ENCODE measurements at places on chromosomes 1 and 21. TPM values are rescaled to one million over a fixed set of nuclear protein-coding genes. Genes with fewer than 3 reads are reported as not detected.

DNA sequence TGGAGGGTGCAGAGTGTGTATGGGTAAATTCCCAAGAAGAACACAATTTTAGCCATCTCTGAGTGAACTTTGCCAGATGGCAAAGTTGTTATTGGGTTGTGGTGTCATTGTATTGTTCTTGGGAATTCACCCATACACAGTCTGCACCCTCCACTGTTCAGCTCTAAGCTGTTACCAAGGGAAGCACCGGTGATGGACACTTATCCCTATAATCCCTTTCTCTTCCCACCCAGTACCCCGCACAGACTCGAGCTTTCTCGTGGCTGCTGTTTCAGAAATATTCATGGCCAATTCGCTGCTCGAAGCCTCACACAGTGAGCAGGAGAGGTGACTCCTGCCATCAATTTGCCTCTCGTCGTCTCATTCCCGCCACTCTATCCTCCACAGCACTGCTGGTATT lies 95.7 kb upstream of the PALMD start:
- DNase-seq = no peak

GRCh38 chr1:11893907-11894251 lies 32.3 kb downstream of the KIAA2013 start:
- peak; percentile 65 for DNase-seq

GRCh38 chr1:77287535-77287934 lies 5.7 kb downstream of the AK5 start:
- DNase-seq = no peak

- DNase-seq = no peak
These were observed 647 bp downstream of the TSEN15 start for GRCh38 chr1:184052194-184052559.

- DNase-seq = peak; percentile 39
These were observed 35.5 kb downstream of the TRIM11 start for GRCh38 chr1:228370941-228371740.

DNA sequence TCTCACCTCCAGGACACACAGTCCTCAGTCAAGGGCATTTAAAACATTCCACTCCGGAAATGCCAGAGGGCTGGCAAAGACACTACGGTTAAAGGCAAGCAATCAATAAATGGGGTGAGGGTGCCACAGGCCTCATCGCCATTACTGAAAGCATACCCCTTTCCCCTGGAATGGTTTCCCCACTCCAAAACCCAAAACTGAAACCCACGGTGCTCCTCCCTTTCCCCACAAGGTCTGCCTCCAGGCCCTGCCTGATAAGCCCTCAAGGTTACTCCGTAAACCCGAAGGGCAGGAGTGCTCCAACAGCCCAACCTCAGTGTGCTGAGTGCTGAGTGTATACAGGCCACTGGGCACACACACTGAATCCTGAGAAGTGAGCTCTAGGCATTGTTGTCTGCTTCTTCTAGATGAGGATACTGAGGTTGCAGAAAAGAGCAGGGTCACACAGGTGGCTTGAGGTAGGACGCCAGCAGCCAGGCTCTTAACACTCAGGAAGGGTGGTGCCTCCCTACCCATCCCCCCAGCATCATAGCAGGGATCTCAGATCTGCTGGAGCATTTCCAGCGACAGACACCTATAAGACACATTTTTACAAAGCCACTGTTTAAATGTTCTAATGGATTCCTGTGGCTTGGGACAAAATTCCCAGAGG lies 29.0 kb downstream of the SSBP3 start:
- peak; percentile 19 for DNase-seq

GRCh38 chr1:234839663-234840062 lies 229.7 kb upstream of the IRF2BP2 start:
- peak; percentile 41 for DNase-seq

- no peak for DNase-seq
These were observed 639 bp downstream of the IL20 start for GRCh38 chr1:206866062-206866461.

DNA sequence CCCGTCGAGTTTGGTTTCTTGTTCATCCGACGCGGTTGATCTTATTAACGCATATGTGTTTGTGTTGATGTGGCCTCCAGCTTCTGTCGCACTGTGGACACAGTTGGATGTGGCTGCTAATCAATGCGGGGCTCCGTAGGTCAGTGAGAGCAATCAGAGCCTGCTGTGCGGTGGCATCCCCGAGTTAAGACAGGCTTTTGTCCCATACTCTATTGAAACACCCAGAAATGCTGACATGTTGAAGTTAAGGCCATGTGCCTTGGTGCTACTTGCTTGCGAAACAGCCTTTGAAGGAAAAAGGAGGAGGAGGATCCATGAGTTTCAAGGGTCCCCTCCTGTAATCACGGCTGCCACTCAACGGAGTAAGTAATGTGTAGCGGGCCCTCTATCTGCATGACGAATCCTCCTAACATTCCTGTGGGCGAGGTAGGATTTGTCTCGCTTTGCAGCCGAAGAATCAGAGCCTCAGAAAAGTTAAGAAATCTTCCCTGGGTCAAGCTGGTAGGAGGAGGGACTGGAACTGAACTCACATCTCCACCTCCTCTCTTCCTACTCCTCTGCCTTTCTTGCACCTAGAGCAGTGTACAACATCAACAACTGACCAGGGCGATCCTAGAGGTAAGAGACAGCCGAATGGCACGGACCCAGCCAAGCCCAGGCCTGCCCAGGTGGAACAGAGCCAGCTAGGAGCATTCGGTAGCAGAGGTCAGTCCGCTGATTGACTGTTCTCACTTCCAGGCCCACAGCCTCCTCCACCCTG lies 19.5 kb downstream of the PDE9A start:
- DNase-seq = peak; percentile 97

GRCh38 chr21:45209685-45210284 lies 77.9 kb downstream of the POFUT2 start:
- no peak for DNase-seq

DNA sequence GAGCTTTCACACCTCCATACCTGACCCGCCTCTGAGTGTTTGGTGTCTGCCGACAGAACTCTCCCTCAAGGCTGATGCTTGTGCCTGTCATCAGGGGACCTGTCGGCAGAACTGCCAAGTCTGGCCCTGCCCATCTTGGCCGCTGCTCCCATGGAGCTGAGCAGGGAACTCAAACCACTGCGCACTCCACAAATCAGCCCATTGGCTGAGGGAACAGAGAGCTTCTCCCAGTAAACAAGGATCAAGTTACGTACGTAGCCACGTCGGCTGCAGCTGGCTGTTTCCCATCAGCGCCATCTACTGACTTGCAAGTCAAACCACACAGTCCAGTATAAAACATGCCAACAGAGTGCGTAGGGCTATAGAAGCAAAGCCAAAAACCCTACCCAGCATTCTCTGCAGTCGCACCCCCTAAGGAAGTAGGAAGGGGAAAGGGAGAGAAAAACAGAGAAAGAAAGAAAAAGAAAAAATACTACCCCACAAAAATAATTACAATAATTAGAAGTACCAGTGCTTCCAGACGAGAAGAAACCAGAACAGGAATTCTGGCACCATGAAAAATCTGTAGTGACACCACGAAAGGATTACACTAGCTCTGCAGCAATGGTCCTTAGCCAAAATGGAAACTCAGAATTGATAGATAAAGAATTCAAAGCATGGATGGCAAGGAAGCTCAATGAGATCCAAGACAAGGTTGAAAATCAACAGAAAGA lies 13.1 kb downstream of the KRTAP13-1 start:
- peak; percentile 93 for DNase-seq

Gene KCNA2
- total RNA-seq = 0.15 TPM

Gene PLA2G2A
- total RNA-seq = not detected

Gene NPL
- 2.8 TPM for total RNA-seq

DNA sequence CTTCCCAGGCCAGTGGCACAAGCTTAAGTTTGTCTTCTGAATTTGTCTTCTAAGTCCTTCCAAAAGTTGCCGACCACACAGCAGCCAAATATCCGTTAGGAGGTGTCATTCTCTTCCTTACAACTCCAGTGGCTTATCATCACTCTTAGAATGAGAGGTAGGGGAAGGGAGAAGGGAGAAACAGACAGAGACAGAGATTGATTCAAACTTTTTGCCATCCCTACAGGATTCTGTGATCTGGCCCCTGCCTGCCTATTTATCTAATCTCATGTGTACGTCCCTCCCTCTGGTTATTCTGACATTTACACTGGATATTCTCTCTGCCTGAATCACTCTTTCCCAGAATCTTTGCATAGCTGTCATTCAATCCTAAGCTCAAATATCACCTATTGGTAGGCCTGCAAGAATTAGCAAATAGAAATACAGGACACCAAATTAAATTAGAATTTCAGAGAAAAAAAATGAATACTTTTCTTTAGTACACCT lies 488 bp upstream of the GNL2 start:
- DNase-seq = no peak

DNA sequence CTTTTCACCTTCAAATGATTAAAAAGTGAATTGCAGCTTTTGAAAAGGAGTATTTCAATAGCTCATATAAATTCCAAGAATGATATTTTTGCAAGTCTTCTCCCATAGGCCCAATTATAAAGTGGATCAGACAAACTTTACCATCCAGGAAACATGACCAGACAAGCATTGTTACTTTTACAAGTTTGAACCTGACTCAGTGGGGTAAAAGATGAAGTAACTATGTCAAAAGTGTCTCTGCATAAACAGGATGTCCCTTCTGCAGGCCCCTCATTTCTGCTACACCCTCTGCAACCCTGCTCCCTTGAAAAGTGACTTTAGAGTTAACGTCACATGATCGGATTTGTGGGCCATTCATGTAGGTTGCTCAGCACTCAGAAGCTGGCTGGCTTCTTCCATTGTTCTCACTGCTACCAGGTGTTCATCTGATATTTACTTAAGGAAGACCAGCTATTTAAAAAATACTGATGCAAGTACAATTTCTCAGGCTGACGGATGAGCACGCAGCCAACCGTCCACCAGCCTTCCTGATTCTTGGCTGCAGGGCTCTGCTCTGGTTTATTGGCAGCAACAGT lies 32.3 kb downstream of the URB1 start:
- DNase-seq = no peak

DNA sequence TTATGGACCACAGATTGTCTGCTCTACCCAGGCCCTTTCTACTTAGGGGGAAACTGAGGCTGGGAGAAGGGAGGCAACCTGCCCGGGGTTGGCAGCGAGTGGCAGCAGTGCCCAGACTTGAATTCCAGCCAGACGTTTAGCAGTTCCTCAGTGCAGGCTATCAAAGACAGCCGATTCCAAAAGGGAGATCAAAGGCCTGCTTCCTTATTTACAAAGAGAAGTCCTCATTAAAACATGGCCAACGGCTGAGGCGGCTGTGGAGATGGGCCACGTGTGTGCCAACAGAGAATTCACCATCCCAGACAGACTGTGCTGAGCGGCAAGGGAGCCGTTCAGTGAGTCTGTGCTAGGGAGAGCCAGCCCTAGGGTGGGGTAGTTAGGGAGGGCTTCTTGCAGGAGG lies 27.7 kb downstream of the C1QB start:
- DNase-seq = no peak

DNA sequence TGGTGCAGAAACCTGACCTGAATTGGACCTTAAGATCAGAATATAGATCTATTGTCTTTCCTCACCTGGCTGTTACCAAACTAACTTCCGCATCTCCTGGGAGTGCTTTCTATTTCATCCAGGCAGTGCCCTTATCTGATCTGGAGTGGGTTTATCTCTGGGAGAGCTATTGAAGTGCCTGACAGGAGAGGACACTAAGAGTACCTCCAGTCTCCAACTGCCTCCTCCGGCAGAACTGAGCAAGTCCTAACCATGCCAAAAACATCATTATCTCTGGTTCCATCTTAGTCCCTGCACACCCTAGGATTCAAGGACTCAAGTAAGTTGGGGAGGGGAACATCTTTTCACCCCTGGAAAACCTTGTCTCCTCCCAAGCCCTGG lies 12.4 kb upstream of the KCNJ15 start:
- peak; percentile 50 for DNase-seq

Gene TCP10L
- total RNA-seq = 2.9 TPM

Gene LRRC8C
- total RNA-seq = 7.4 TPM

DNA sequence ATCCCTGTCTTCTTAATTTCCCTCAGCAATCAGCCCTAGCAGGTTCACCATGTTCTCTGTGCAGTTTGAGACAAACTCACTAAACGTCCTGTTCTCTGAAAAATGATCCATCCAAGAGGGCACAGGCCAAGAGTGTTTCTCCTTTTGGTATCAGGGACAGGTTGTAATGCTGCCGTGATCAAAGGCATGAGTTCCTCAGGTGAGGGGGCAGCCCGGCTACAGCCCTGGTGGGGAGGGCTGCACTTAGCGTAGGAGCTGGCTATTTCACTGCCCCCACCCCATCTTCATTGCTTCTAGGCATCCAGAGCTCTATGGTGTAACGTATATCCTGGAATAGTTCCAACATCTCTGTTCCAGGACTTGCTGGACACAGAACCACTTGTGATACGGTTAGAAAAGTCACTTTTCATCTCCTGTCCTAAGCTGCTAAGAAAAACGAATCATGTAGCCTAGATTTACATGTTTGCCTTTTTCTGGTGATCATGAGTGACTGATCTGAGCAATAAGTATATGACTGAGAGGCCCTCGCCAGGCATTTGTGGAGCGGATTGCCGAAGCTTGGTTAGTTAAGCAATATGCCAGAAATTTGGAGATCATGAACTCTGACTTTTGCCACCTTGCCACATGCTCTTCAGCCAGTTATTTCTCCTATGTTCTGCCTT lies 41.1 kb upstream of the SRP9 start:
- no peak for DNase-seq
